ENCODE measurements at places on chromosomes 2 and 18.
A peak's percentile ranks its signal among the peaks of the same experiment; 100 is the strongest.

DNA sequence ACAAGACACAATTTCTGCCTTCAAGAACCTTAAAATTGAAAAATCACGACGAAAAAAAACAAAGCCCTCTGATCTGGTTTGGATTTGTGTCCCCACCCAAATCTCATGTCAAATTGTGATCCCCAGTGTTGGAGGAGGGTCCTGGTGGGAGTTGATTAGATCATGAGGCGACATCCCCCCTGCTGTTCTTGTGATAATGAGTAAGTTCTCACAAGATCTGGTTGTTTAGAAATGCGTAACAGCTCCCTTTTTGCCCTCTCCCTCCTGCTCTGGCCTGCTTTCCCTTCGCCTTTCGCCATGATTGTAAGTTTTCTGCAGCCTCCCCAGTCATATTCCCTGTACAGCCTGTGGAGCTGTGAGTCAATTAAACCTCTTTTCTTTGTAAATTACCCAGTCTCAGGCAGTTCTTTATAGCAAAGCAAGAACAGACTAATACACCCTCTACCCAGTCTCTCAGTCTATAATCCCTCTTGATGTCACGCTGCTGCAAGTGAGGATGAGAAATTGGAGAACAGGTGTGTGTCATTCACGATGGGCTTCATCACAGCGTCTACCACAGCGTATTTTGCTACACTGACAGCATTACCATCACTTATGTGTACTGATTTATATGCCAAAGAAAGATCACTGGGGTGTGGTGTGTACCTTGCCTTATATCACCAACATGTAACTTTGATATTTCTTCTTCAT lies 330.7 kb downstream of the MTX2 start:
- DNase-seq = no peak

GRCh38 chr2:57906152-57906732 lies 140.4 kb upstream of the VRK2 start:
- DNase-seq = peak; percentile 6

- no peak for DNase-seq
Observed at GRCh38 chr18:56888978-56889377, 237.8 kb downstream of the WDR7 start.

DNA sequence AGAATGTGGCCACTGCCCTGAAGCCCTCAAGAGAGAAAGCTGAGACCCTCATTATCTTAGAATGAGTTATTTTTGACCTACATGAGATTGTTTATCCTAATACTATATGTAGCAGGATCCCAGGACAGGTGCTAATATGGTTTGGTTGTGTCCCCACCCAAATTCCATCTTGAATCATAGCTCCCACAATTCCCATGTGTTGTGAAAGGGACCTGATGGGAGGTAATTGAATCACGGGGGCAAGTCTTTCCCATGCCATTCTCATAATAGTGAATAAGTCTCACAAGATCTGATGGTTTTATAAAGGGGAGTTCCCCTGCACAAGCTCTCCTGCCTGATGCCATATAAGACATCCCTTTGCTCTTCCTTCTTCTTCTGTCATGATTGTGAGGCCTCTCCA lies 76.8 kb downstream of the CCBE1 start:
- no peak for DNase-seq

GRCh38 chr2:226017107-226017506 lies 617.6 kb downstream of the NYAP2 start:
- no peak for DNase-seq

- no peak for DNase-seq
Observed at GRCh38 chr2:10909996-10910341, 1.8 kb upstream of the KCNF1 start.

DNA sequence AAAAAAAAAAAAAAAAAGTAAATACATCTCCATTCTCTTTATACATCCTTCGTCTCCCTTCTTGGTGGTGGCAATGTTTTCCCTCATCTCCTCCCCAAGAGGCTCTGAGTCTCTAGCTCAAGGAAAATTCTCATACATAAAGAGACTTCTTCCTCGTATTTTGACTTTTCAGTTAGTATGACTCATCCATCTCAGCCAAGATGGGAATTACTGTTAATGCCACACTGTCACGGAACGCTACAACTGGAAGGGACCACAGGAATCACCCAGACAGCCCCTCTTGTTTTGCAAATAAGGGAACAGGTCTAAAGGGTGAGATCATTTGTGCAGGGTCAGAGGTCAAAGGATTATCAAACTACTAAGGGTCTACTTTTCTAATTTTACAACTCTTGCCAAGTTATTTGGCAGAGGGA lies 19.5 kb downstream of the NFE2L2 start:
- DNase-seq = no peak

DNA sequence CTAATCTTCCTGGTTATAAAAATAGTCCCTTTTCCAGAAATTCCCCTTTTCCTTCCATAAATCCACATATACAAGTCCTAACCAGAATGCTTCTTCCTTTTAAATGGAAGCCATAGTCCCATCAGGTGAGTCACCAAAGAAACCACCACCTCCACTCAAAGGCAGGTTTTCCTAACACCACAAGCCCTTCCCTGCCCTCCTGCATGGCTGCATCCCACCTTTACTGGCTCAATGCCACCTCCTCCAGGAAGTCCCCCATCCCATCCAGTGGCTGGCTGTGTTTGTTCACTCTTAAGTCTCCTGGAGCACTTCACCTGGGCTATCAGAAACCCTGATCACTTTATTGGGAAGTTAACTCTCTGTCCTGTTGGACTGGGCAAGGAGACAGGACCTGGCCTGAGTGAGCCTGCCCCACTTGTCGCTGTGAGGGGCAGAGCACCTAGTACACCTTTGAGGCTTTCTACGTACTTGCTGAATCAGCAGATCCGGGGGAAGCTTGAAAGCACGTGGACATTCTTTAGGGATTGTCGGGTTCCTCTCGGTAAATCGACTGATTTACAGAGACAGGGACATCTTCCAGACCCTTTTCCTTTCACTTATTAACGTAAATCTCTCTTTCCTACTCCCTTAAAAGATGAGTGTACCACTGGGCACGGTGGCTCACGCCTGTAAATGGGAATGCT lies 71.0 kb downstream of the NGEF start:
- DNase-seq = no peak

- DNase-seq = no peak
Observed at GRCh38 chr2:122531290-122532071, 776.0 kb downstream of the TSN start.

DNA sequence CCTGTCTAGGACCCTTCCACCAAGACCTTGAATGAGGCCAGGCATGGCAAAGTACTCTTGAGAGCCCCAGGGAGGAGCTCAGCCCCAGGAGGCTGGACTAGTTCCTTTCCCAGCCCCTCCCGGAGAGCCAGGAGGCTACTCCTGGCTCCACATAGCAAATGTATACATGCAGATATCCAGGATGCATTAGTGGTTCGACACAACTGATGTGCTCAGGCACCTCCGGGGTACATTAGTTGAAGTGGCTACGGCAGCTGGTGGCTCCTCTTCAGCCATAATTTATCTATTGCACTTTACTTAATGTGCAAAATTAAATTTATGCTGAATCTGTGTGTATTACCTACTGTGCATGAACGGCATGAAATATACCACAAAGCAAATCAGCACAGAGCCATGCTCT lies 182.8 kb upstream of the MEIS1 start:
- DNase-seq = no peak

GRCh38 chr2:63035660-63036059 lies 15.0 kb upstream of the OTX1 start:
- no peak for DNase-seq

DNA sequence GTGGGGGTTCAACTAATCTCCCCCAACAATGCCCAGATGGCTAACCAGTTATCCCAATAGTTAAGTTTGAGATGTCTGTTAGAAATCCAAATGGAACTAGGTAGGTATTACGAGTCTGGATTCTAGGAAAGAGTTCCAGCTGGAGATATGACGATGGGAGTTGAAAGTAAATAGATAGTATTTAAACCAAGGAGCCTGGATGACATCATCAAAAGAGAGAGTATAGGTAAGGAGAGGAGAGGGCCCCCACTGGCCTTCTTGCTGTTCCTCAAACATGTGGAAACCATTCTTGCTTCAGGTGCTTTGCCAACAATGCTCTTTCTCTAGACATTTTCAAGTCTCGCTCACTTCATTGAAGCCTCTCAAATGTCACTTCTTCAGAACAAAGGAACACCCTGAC lies 26.0 kb upstream of the PAIP2B start:
- DNase-seq = no peak

DNA sequence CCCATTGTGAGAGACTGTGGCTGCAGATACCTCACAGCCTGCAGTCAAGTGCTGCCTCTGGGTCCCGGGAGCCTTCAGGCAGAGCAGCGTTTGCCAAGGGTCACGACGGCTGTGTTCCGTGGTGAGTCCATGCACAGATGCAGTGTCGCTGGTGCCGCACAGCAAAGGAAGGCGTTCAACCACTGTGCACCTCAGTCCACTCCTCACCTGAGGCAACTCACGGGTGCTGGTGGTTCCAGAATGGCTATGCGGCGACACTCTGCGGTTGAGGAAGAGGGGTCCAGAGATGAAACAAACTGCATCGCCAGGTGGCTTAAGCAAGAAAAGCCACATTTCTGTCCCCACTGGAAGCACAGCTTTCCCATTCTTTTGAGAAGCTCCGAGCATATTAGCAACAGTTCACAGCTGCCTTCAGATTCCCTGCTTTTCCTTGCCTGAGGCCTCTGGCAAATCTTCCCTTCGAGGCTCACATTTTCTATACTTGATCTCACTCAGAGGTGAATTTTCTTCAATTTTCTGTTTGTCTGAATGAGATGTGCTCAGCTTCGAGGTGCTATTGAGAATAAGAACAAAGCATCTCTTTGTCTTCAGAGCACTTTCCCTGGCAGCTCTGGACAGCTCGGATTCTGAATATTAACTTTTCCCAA lies 208.8 kb upstream of the TWIST2 start:
- DNase-seq = no peak

GRCh38 chr18:25454730-25455129 lies 102.8 kb upstream of the ZNF521 start:
- DNase-seq = no peak

DNA sequence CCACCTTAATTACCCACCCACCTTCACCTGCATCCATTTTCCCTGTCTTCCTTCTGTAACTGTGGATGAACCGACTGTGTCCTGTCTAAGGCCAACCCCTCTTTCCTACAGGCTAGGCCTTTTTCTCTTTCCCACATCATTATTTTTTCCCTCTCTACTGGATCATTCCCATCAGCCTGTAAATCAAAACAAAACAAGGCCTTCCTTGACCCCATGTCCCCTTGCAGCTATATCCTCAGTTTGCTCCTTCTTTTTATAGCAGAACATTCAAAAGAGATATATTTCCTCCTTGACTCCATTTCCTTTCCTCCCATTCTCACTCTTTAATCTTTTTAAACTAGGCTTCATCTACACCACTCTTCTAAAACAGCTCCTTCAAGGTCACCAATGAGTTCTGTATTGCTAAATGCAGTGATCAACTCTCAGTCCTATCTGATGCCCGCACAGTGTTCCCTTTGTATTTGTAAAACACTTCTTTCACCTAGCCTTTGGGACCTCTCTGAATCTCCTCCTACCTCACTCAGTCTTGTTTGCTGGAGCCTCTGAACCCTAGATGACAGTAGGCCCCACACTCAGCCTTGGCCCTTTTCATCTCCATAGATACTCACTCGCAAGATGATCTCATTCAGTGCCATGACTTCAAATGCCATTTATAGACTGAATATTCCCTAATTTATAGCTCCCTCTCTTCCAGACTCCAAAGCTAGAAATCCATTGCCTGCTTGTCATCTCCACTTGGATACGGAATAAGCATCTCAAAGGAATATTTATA lies 55.7 kb downstream of the CXCR4 start:
- DNase-seq = no peak

DNA sequence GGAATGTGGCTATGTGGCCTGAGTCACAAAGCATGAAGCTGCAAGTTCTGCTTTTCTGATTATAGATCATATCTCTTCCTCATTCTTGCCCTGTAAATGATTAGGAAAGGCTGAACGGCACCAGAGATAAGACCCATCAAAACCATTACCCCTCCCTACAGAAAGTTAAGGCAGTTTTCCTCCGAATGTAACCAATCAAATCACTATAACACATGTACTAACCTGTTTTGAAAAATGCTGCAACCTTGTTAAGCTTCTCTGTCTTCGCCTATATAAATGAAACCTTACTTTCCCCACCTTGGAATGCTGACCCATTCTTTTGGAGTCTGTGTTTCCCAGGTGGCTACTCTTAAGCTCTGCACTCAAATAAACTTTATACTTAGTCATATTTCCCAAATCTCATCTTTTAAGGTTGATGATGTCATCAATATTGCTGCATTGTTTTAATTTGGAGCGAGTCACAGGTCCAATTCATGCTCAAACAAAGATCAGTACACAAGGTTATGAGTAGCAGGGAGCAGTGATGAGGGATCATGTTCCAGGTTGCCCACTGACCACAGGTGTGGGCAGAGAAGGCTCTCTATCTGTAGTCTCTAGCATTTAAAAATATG lies 662.3 kb downstream of the IRS1 start:
- no peak for DNase-seq

- no peak for DNase-seq
Observed at GRCh38 chr2:36541891-36542595, 55.9 kb downstream of the FEZ2 start.

DNA sequence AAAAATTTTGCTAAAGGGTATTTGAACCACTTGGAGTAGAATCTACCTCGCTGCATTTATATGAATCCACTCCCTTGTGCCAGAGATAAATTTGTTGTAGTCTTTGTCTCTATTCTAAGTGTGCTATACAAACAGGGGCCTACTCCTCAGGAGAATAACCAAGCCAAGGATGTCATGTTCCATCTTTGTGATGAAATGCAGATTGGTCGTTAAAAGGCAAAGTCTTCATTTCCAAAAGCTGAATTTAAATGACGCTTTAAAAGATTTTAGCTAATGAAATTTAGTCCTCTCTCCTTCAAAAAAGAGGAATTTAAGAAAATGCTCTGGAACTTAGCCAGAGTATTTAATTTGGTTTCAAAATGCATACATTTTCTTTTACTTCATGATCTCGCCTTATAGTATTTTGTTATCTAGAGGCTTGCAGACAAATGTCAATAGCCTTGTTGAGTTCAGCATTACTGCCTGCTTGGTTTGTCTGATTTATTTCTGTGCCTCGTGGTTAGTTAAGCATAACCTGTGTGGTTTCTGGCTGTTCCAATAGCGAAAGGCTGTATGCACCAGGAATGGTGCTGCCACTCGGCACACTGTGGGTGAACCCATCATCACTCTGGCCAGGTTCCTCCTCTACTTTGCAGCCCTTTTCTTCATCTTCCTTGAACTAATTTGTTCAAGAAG lies 417.6 kb downstream of the ZNF521 start:
- DNase-seq = no peak

DNA sequence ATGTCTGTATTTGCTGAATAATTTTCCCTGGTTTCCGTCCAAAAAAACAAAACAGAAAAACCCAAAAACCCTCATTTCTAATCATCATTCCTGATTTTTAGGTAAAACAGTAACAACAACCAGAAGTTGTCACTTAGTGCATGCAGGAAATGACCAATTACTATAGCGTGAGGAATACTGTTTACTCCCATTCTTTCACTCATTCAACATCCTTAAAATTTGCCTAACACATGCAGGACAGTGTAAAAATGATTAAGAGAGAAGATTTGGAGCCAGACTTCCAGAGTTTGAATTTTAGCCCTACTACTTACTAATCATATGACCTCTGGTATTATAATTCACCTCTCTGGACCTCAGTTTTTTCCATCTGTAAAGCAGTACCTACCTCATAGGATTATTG lies 83.1 kb downstream of the FIGN start:
- no peak for DNase-seq

GRCh38 chr2:201520201-201520600 lies 68.7 kb downstream of the STRADB start:
- DNase-seq = no peak
